ENCODE measurements at places on chromosomes 13 and 19.

- no peak for DNase-seq
These were observed 34.8 kb downstream of the FOXO1 start for GRCh38 chr13:40631605-40632004.

GRCh38 chr19:3698386-3698950 is 1.8 kb downstream of the PIP5K1C start:
- DNase-seq = no peak

- no peak for DNase-seq
These were observed 11.1 kb downstream of the LRRC4B start for GRCh38 chr19:50557009-50557613.

DNA sequence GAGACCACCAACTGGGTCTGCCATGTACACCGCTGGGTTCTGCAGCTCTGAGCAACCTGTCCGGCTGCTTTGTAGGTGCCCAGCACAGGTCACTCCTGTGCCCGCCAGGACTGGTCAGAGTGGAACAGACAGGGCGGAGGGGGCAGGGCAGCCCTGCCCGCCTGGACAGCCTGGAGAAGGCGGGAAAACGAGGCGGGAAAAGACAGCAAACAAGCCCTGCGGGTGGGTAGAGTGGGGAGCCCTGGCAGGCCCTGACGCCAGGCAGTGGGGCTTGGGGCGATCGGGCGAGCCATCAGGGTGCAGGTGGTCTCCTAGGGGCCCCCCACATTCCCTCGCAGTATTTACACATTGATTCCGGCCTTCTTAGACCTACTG is 533 bp upstream of the UHRF1 start:
- no peak for DNase-seq

- DNase-seq = no peak
These were observed 725 bp downstream of the PSMD8 start for GRCh38 chr19:38375098-38375493.

- no peak for DNase-seq
These were observed 261.9 kb downstream of the KCNRG start for GRCh38 chr13:50277127-50277526.

- no peak for DNase-seq
These were observed 5.3 kb upstream of the DOCK9 start for GRCh38 chr13:98983182-98983581.

- DNase-seq = no peak
These were observed 12.5 kb upstream of the NCR1 start for GRCh38 chr19:54893406-54893805.

DNA sequence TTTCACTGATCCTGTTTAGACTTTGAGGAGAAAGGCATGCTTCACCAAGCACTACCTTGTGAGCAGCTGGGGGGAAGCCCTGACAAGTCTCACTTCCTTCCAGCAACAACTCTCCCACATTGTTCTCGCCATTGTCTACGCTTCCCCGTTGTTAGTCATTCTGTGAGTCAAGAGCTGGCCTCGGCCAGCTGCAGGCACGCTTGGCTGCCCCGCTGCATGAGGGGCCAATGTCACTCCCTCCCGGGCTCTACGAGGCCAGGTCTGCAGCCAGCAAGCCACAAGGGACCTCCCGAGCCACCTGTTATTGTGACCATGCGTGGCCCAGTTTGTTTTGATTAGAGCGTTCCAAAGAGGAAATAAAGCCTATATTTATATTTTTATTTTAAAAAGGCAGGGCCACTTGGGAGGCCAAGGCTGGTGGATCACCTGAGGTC is 220.9 kb downstream of the FOXO1 start:
- DNase-seq = peak; percentile 22

GRCh38 chr13:48808683-48809082 is 155.0 kb downstream of the CYSLTR2 start:
- no peak for DNase-seq

- no peak for DNase-seq
These were observed 3.7 kb upstream of the TCF3 start for GRCh38 chr19:1655987-1656608.

GRCh38 chr13:50077431-50077830 is 62.2 kb downstream of the KCNRG start:
- no peak for DNase-seq

GRCh38 chr13:31175847-31176532 is 14.3 kb upstream of the HSPH1 start:
- DNase-seq = no peak

- DNase-seq = no peak
These were observed 30.1 kb downstream of the WDFY2 start for GRCh38 chr13:51614350-51614786.

DNA sequence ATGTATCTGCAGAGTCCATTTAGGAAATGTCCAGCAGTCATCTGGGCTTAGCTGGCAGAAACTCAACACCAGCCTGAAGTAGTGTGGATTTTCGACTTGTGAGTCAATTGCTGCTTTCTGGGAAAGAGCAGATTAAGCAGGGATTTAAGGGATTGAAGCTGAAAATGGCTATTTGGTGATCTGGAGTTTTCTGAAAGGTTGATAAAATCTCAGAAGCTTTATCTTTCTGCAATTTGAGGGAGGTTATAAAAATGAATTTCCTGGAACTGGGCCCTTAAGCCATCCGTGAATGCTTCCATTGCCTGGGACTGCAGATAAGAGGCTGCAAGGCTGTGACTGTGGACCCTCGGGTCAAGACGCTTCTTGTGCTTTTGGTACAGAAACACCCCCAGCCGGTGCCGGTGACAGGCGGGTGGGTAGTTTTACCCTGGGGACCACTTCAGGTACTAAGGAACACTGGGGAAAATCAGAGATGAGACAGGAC is 61.5 kb downstream of the COL4A1 start:
- DNase-seq = no peak

GRCh38 chr13:99124794-99125316 is 75.8 kb upstream of the UBAC2 start:
- peak; percentile 49 for DNase-seq

DNA sequence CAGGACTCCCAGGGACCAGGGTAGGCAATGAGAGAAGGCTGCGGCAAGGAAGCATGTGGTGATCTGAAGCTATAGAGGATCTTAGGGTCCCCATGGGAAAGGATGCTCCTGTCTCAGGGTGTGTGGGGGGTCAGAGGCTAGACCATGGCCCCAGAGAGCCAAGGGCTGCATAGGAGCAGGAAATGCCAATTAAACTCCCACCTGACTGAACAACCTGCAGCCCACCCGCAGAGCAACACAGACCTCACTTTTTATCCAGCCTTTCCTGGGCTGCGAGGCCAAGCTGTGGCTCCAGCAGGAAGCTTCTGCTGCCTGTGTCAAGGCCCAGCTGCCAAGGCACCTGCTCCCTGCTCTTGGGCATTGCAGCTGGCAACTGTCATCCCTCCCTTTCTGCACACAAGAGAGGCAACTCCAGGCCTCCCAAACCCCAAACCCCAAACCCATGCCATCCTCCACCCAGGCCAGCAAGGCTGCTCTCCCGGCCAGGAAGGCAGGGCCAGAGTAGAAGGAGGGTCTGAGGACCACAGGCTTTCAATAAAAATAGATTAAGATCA is 290.1 kb downstream of the FOXO1 start:
- DNase-seq = no peak

DNA sequence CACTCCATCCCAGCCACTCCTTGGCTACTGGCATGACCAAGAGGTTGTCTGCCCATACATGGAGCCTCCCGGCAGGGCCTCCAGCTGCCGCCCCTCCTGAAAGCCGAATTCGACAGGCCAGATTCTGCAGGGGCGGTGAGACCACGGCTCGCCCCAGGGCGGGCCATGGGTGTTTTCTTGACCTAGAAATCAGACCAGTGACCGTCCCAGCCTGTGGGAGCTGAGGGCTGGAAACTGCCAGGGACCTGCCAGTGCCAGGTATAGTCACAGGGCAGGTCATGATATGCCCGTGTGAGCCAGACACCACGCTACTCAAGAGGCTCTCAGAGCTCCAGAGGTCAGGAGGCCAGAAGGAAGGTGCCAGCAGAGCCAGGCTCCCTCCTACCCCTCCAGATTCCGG is 16.8 kb downstream of the DAPK3 start:
- DNase-seq = no peak

GRCh38 chr13:34335014-34336007 is 517.4 kb downstream of the RFC3 start:
- DNase-seq = no peak

DNA sequence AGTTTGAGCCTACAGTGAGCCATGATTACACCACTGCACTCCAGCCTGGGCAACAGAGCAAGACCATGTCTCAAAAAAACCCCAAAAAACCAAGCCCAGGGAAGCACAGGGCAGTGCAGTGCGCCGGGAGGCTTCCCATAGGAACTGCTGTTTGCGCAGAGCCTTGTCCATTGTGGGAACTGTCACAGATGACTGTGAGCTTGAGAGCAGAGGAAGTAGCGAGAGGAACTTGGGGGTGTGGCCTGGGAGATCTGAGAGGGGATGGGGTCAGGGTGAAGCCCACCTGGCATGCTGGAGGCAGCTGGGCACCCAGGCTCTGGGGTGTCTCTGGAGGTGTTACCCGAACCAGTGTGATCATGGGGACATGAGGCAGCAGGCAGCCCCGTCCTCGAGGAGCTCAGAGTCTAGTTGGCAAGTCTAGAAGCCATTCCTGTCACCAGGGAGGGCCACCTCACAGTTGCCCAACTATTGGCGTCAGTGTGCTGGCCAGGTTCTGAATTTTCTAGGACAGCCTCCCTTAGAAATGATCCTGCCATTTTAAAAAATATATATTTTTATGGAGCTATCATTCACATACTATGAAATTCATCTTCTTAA is 10.4 kb downstream of the KDM4B start:
- DNase-seq = no peak

GRCh38 chr13:40076765-40077362 is 421.4 kb downstream of the COG6 start:
- DNase-seq = no peak

DNA sequence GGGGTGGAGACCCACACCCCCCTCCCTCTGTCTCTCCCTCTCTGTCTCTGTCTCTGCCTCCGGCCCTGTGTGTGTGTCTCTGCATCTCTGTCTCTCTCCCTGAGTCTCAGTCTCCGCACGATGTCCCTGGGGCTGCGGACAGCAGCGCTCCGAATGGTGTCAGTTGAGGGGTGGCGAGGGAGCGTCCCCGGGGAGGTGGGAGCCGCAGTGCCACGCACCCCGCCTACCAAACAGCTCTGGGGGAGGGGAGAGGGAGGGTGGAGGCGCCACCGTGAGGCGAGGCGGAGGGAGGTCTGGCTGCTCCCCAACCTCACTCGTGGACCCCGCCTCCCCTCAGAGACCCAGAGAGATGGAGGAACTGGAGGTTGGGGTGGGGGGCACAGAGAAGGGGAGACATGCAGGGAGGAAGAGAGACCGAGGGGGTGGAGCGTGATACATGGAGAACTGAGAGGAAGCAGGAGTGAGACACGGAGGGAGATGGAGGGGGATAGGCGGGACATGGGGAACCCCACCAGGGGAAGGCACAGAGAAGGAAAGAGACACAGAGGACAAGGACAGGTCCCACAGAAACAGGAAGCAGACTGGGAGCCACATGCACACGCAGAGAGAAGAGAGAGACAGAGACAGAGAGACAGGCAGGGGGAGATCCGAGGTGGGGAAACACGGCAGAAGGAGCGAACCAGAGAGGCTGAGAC is 7.2 kb downstream of the ERFL start:
- DNase-seq = no peak

- DNase-seq = no peak
These were observed 804.7 kb upstream of the SLITRK1 start for GRCh38 chr13:84686973-84687372.

GRCh38 chr19:45468159-45468651 is 409 bp downstream of the FOSB start:
- no peak for DNase-seq

DNA sequence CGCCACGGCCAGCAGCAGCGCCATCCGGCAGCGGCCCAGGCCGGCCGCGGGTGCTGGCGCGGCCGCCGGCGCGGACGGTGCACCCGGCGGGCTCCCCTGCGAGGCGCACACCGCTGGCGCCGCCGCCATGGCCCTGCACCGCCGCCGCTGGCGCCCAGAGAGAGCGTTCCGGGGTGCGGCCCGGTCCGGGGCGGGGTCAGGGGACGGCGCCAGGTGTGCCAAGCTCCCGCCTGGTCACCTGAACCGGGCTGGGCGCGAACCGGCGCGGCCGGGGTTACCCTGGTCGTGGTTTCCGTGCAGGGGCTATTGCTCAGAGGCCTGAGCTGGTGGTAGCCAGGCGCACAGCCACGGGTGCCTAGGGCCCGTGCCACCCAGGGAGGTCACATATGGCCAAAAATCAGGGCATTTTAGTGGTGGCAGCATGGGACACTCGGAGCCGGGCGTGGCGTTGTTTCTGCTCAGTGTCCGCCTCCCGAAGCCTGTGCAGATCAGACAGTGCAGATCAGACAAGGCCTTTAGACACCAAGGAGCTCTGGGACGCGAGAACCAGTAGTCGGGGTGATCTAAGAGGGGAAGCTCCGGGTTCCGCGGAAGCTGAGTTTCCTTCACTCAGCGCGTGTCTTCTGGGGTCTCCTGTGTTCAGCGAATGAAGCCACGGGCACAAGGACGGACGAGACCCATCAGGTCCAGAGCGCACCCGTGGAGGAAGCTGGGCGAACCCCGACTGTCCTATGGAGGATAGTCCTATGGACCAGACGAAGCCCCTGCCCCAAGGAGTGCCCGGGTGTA is at the start of gene TMEM238:
TSS of gene TMEM238 (minus strand) at position 162 of the 789 bp plus-strand sequence. CDS start at position 129, 33 bp downstream.
- no peak for DNase-seq

DNA sequence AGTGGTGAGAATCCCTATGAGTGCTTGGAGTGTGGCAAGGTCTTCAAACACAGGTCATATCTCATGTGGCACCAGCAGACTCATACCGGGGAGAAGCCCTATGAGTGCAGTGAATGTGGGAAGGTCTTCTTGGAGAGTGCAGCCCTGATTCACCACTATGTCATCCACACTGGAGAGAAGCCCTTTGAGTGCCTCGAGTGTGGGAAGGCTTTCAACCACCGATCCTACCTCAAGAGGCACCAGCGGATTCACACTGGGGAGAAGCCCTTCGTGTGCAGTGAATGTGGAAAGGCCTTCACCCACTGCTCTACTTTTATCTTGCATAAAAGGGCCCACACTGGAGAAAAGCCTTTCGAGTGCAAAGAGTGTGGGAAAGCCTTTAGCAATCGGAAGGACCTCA is 18.7 kb upstream of the AURKC start:
- no peak for DNase-seq

DNA sequence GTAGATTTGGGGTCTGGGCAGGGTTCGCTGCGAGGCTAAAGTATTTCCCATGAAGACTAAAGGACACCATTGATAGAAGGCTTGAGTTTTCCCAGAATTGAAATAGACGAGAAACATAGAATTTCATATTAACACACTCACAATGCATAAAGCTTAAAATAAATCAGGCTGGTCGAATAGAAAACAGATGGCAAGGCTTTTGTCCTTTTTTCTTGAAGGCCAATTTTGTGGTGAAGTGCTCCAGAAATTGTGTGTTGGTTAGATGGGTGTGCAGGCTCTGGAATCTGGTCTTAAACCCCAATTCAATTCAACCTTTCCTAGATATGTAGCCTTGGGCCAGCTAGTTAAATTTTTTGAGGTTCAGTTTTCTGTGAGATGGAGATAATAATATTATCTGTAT is 56.9 kb upstream of the LRCH1 start:
- no peak for DNase-seq

- no peak for DNase-seq
These were observed 2.6 kb downstream of the VMAC start for GRCh38 chr19:5907241-5907640.

DNA sequence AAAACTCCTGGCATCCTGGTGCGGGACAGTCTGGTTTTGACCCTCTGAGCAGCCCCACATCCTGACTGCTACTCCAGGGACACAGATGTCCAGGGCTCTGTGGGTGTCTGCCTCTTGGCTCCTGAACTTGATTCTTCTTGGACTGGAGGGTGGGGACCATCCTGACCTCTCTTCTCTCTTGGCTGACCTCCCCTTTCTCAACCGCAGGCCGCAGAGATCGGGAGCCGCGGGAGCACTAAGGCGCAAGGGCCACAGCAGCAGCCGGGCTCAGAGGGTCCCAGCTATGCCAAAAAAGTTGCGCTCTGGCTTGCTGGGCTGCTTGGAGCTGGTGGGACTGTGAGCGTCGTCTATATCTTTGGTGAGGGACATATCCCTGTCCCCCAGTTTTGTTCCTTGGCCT is 1.0 kb downstream of the TIMM50 start:
- no peak for DNase-seq

Data from HS-5 (cell line).